ENCODE measurements at places on chromosomes 12 and 14.

DNA sequence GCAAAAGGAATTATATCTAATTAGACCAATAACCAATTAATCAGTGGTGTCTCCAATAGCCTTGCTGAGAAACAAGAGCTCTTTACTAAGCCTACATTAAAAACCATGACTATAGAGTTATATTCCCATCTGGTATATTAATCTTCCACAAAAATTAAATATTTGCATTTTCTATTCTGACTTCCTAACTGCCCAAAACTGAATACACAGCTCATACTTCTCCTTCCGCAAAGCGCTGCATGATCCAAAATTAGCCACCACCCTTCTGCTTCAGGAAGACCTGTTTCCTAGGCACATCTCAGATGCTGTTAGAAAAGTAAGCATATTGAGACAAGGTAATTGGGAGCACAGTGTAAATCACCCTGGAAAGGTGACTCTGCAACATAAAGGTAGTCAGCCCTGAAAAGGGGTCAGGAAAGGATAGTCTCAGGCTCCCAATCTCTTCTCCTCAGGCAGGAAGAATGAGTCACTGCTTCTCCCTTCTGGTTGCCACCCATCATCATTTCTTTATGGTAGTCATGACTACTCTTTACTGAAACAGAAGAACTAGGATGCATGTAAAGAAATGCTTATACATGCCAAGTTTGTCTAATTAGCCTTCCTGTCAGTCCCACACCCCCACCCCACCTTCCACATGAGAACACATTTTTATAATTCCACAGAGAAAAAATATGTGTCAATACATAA lies 54.3 kb downstream of the PLCZ1 start:
- no peak for DNase-seq

GRCh38 chr12:92640691-92641090 lies 62.1 kb upstream of the PLEKHG7 start:
- DNase-seq: no peak

- DNase-seq: no peak
Observed at GRCh38 chr12:18302809-18303430, 41.6 kb downstream of the PIK3C2G start.

DNA sequence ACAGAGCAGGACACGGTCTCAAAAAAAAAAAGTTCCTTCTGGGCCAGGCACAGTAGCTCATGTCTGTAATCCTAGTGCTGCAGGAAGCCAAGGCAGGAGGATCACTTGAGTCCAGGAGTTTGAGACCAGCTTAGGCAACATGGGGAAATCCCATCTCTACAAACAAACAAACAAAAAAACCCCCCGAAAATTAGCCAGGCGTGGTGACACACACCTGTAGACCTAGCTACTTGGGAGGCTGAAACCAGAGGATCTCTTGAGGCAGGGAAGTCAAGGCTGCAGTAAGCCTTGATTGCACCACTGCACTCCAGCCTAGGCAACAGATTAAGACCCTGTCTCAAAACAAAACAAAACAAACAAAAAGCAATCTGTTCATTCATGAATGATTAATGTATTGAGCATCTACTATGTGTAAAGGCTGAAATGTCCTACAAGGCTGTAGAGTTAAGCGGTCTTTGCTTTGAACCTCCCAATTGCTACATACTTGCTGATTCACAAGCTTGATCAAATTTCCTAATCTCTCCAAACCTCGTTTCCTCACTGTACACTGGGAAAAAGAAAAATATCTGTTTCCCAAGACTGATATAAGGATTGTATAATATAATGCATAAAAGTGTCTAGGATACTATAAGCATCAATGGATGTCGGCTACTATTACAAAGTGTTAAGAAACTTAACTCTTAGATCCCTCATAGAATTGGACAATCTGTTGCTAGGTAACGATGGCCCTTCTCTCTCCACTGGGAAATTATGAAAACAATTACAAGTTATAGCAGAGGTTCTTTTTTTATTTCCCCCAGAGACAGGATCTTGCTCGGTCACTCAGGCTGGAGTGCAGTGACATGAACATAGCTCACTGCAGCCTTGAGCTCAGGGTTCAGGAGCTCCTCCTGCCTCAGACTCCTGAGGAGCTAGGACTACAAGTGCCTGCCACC lies 7.9 kb upstream of the RILPL2 start:
- DNase-seq: no peak

- DNase-seq: no peak
Observed at GRCh38 chr12:44584625-44585024, 291.5 kb downstream of the NELL2 start.

- DNase-seq: no peak
Observed at GRCh38 chr14:58633831-58634230, 3.9 kb upstream of the DACT1 start.

DNA sequence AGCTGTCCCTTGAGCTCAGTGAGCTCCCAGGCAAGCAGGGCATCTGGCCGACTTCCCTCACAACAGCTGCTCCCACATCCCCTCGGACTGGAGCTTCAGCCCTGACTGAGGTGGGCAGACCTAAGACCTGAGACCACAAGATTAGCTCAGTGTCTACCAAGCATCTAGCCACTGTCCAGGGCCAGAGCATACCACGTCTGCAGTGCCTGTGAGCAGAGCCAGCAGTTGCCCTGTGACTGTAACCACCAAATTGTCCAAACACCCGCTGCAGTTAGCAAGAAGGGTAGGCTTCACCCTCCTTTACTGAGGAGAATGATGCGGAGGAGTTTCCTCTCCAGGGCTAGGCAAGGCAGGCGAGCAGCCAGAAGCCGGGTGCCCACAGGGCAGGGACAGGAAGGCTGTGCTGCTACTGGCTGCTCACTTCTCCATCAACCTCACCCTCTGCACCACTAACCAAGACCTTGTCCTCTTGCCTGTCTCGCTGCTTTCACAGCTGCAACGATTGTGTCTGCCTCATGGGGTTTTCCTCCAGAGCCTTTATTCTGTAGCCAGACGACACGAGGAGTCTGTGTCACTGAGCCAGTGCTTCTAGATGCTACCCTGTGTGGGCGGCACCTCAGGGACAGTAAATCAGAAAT lies 53.9 kb downstream of the ANAPC7 start:
- no peak for DNase-seq

GRCh38 chr14:58571769-58572472 lies 65.8 kb upstream of the DACT1 start:
- DNase-seq: no peak

Measured in cortex of kidney (tissue), 1 donor.